NCI-H1930 (cell line): ENCODE measurements at places on chromosomes 1 and 21.

DNA sequence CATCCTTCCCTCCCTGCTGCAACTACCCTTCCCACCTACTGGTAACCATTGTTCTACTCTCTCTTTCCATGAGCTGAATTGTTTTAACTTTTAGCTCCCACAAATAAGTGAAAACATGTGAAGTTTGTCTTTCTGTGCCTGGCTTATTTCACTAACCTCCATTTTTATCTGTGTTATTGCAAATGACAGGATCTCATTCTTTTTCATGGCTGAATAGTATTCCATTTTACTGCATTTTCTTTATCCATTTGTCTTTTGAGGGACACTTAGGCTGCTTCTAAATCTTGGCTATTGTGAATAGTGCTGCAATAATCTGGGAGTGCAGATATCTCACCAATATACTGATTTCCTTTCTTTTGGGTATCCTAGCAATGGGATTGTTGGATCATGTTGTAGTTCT, 80.6 kb downstream of the NOS1AP start:
- DNase-seq = no peak

DNA sequence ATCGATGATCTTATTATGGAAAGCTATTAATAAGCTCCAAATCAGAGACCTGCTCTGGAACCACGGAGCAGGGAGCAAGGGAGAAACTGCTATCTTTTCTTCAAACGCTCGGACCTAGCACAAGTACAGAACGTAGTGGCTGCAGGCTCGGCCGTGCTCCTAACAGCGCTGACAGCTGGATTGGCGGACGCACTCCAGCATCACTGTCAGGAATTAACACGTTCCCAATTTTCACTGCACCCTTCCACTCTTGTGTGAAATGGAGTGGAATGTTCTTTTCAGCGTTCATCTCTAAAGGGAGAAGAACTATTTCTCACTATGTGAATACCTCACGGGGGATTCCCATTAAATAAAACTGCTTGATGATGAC, 106.9 kb downstream of the ZNF281 start:
- no peak for DNase-seq

DNA sequence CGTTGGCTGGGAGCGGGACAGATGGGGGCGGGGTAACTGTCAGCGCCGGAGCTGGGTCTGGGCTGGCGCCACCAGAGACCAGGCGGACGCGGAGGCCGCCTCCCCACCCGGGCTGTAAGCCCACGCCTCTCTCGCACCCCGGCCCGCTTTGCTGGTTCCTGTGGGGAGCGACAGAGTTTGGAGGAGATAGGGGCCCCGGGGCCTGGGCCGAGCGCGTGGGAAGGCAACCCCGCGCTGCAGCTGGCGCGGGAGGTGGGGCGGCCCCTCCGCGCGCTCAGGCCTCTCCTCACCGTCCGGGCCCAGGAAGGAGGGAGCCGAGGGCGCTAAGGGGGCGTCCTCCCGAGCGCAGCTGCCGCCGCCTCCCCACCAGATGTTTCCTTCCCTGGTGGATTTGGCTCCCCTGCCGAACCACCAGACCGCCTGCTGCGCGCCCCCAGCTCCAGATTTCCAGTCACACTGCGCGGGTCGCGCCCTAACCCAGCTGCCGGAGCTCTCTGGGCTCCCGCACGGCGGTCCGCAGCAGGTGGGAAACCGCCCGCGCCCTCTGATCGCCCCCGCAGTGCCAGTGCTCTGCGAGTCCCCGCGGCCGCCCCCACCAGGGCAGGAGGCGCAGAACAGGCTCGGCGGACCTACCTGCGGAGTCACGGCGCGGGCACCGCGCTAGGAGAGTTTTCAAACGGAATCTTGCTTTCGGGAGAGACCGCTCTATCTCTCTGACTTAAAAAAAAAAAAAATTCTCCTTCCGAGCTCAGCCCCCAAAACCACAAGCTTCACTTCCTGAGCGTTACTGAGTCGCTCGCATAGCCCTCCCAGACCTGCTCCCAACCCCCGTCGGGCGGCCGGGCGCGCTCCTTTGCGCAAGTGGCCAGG, 1.1 kb downstream of the GFI1 start:
- peak; percentile 66 for DNase-seq

DNA sequence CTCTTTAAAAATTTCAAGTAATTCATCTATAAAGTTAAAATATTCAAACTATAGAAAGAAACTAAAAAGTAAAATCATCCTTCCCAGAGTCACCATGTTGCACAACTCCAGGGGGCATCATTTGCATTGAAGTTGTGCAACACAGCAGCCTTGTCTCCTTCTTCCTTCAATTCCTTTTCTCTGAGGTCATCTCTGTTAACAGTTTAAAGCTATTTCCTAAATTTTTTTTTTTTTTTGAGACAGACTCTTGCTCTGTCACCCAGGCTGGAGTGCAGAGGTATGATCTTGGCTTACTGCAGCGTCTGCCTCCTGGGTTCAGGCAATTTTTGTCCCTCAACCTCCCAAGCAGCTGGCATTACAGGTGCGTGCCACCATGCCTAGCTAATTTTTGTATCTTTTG, 7.1 kb downstream of the RHBG start:
- DNase-seq = no peak

GRCh38 chr21:36419241-36419640, 34.0 kb downstream of the CHAF1B start:
- no peak for DNase-seq

GRCh38 chr1:238690415-238690814, 696.0 kb upstream of the CHRM3 start:
- DNase-seq = no peak

DNA sequence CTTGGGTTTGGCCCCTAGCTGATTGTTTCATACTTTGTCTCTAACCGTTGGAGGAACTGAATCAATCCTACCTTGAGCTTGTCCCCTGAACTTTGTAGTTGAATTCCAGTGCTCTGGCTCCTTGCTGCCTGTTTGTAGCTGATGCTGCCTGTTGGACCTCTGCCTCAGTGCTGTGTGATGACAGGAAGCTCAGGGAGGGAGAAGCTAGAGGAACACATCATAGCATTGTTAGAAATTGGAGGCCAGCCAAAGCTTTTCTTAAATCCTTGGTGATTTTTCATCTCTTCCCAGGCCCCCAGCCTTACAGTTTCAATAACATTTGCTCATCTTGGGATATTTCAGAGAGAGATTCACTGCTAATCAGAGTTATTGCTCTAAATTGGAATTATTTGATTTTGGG, 34.0 kb downstream of the MACF1 start:
- no peak for DNase-seq
